Retina (tissue), 1 donor: ENCODE measurements at places on chromosomes 1 and 21.

- no peak for DNase-seq
Measured at GRCh38 chr21:25871566-25871965, 136.8 kb downstream of the GABPA start.

GRCh38 chr1:185984113-185984836 is 250.1 kb downstream of the HMCN1 start:
- no peak for DNase-seq

- DNase-seq = no peak
Measured at GRCh38 chr1:66278260-66279021, 255.5 kb upstream of the SGIP1 start.

DNA sequence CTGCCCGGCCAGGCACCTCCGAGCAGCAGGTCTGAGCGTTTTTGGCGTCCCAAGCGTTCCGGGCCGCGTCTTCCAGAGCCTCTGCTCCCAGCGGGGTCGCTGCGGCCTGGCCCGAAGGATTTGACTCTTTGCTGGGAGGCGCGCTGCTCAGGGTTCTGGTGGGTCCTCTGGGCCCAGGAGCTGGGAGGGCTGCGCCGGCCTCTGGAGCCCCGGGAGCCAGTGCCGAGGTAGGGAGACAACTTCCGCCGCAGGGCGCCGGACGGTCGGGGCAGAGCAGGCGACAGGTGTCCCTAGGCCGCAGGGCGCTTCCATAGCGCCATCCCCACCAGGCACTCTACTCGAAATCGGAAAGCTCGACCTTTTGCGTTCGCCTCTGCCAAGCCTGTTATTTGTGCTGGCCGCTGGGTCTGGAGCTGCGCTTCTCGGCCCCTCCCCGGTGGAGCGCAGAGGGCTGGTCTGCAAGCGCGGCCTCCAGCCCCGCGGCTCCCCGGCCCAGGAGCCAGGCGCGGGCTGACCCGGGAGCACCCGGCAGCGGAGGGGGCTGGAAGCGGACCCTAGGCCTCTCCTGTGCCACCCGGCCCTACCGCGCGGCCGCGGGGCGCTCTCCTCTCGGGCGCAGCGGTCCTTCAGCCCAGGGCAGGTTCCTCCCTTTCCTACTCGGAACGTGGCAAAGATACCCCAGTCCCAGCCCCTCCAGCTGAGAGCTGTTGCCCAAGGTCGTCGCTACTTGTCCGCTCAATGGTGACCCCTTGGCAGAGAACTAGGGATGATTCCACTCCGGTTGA is 2.2 kb downstream of the SIM2 start:
- DNase-seq = peak; percentile 68

GRCh38 chr1:220991959-220992704 is 112.9 kb downstream of the HLX start:
- no peak for DNase-seq

DNA sequence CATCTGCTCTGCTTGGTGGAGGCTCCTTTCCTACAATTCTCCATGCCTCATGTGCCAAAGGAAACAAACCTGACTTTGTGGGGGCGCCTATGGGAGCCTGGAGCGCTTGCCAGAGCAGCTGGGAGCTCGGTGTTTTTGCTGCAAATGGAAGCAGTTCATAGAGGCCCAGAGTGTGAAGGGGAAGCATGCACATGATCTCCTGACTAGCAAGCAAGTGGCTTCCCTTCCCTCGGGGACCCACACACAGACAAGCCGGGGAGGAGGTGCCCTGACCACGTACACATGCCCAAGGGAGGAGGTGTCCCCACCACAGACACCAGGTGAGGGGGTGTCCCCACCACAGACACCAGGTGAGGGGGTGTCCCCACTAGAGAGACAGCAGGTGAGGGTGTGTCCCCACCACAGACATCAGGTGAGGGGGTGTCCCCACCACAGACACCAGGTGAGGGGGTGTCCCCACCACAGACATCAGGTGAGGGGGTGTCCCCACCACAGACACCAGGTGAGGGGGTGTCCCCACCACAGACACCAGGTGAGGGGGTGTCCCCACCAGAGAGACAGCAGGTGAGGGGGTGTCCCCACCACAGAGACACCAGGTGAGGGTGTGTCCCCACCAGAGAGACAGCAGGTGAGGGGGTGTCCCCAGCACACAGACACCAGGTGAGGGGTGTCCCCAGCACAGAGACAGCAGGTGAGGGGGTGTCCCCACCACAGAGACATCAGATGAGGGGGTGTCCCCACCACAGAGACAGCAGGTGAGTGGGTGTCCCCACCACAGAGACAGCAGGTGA is 106.8 kb downstream of the CRYAA start:
- DNase-seq = no peak

DNA sequence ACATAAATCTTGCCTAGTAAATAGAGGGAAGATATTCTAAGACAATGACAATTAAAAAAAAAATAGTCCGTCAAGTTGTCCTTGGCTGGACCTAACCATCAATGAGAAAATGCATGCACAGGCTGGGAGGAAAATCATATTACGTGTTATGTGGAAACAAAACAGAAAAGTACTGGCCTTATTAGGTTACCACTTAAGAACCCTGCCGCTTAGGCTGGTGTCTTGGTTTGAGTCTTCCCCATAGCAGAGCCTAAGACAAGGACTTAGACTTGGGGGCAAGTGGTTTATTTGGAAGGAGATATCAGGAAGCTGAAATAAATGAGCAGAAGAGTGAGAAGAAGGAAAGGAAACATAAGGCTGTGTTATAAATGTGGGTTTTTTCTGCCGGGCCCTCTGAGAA is 186.4 kb downstream of the MRPL39 start:
- DNase-seq = no peak

DNA sequence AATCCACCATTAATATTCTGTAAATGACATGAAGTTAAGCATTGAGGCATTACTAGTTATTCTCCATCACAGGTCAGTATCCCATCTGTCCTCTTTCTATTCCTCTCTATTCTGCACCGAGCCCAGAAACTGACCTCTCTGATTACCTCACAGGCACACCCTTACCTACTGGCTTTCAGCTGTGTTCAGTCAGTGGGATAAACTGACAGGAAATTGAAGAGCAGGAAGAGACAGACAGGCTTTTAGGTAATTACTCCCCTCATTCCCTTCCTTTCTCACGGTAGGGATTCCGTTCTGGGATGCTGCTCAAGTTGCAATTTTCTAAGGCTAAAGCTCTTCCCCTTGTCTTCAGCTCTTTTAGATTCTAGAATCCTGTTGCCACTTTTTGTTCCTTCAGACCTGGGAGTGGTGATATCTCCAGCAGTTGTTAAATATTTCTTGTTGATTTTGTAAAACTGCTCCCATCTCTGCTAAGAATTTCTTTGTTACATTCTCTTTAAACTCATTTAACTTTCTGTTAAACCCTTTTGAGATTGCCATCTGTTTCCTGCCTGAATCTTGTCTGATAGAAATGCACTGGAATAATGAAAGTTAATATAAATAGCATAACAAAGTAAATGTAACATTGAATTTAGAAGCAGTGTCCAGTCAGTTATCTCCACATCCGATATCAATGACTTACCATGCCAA is 1063.4 kb downstream of the PLA2G4A start:
- DNase-seq = no peak

GRCh38 chr21:41832596-41833496 is 46.3 kb downstream of the PRDM15 start:
- DNase-seq = no peak

GRCh38 chr1:196875935-196876334 is 11.9 kb upstream of the CFHR4 start:
- DNase-seq = no peak

GRCh38 chr21:25501996-25502665 is 105.2 kb downstream of the MRPL39 start:
- DNase-seq = no peak

DNA sequence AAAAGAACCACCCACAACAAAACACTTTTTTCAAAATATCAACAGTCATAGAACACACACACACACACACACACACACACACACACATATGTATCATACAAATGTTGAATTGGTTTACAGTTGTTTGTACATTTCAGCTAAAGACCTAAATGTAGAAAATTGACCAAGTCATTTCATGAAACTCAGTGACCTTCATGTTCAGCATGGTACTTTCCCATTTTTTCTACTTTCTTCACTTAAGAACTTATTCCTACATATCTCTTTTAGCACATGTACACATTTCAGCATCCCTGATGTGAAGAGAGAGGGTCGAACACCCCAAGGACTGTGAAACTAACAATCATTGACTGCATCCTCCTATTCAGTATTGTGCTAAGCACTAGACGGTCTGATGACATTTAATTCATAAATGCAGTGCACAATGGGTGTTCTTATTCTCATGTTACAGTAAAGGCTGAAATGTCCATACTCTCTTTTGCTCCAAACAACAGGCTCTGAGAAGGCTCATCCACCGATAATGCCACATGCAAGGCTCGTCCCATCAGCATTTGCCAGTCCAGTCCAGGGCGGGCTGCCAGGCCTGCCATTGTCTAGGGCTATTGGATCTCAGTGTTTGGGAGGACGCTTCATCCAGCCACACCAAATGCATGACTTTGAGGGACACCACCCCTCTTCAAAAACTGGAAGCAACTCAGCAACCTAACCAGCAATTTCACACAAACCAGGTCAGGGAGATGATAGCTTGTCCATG is 150.1 kb upstream of the RUNX1 start:
- DNase-seq = no peak

- DNase-seq = no peak
Measured at GRCh38 chr21:14119038-14119437, 91.7 kb downstream of the LIPI start.

GRCh38 chr1:36251794-36252481 is 27.7 kb downstream of the THRAP3 start:
- DNase-seq = no peak

DNA sequence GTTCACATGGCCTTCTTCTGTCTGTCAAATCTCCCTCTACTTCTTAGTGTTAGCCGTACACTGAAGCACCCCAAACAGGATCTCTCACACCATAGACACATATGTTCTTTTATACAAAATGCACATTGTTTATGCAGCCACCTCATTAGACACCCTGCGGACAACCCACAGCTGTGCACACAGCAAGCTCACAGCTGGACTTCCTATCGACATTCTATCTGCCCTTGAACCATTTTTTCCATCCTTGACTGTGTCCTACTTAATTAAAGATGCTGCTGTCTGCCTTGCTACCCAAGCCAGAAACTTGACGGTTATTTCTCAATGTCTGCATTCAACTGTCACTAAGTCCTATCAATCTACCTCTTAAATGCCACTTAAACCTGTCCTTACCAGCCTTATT is 3.2 kb upstream of the ZBTB21 start:
- peak; percentile 61 for DNase-seq

DNA sequence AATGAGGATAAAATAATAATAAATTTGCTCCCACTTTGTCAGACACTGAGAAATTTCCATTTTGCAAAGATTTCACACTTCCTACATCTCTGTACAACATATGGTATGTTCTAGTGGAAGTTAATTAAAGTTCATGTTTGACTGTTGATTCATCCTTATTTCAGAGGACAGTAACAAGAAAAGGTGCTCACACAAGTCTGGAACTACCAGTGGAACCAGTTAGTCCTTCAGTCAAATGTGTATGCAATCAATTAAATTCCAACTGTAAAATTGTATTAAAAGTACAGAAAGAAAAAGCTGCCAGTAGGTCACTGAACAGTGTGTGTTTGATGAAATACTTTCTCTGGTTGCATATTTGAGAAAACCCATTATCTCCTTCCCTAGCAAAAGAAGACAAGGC is 496.0 kb upstream of the PKN2 start:
- DNase-seq = no peak

DNA sequence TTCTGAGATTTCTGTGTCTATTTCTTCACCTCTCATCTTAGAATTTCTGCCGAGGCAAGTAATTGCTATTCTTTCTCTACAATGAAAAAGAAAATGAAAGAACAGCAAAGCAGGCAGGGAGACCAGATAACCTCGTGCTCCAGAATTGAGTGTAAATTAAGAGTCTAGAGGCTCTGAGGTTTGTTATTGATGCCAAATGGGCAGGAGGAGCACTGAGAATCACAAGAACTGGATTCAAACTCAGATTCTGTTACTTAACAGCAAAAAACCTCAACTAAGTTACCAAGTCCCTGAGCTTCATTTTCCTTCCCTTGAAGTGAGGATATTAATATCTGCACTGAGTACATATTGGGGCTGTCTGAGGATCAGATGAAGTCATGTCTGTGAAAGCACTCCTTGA is 5.5 kb upstream of the DDR2 start:
- DNase-seq = no peak

DNA sequence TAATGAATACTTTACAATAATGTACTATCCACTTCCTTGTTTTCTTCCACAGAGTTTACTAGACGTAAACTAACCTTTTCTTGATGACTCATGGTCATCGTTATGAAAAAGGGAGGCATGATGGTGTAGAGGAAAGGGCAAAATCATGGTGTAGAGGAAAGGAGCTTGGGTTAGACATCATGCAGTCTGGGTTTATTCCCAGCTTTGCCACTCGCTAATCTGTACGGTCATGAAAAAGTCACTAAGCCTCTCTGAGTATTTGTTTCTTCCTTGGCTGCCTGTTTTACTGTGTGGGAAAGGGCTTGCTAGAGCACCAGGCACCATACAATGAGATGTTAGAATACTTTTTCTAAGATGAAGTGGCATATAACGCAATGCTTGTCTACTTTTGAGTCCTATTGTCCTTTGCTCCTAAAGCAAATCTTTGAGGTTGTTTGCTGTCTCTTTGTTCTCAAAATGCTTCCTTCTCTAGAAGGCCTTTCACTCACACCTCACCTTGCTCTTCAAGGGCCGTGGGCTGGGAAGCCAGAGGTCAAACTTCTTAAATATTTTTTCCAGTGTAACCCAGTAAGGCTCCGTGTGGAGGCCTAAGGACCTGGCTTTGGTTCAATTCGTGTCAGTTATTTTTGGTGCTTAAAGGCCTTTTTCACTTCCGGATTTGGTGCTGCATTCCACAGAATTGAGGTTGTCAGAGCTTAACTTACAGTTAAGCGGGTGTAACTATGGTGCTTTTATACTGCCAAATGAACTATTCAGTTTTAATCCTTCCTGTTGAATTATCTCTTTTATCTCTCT is 9.9 kb upstream of the ETV3 start:
- no peak for DNase-seq

DNA sequence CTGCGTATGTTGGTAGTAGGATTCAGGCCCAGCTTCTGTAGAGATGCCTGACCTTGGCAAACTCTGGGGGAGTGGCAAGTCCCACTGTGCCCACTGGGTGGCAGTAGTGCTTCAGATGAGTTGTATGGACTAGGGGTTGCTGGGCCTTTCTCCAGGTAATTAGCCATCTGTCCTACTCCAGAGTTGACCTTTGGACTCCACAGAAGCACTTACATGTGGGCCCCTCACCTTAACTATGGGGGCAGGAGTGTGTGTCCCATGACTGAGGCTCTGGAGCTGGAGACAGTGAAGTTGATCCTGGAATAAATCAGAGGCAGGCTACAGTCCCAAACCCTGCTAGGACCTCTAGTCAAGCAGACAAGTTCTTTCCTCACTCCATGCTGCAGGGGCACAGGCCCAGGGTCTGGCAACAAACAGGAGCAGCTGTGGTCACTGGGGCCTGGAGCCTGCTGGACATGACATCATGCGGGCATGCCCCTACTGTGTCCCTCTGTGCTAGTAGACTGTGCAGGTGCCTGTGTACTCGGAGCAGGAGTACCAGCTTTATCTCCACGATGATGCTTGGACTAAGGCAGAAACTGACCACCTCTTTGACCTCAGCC is 4.6 kb downstream of the DMAP1 start:
- DNase-seq = peak; percentile 79

GRCh38 chr1:45666836-45667235 is 19.5 kb downstream of the GPBP1L1 start:
- DNase-seq = no peak

GRCh38 chr21:29870814-29871213 is 69.0 kb downstream of the GRIK1 start:
- DNase-seq = no peak

- DNase-seq = no peak
Measured at GRCh38 chr1:184641894-184642293, 112.8 kb downstream of the EDEM3 start.

- DNase-seq = no peak
Measured at GRCh38 chr1:92219028-92219427, 1.3 kb downstream of the C1orf146 start.
